Left renal cortex interstitium (tissue), 4 donors: ENCODE measurements at places on chromosomes 7 and 10.

DNA sequence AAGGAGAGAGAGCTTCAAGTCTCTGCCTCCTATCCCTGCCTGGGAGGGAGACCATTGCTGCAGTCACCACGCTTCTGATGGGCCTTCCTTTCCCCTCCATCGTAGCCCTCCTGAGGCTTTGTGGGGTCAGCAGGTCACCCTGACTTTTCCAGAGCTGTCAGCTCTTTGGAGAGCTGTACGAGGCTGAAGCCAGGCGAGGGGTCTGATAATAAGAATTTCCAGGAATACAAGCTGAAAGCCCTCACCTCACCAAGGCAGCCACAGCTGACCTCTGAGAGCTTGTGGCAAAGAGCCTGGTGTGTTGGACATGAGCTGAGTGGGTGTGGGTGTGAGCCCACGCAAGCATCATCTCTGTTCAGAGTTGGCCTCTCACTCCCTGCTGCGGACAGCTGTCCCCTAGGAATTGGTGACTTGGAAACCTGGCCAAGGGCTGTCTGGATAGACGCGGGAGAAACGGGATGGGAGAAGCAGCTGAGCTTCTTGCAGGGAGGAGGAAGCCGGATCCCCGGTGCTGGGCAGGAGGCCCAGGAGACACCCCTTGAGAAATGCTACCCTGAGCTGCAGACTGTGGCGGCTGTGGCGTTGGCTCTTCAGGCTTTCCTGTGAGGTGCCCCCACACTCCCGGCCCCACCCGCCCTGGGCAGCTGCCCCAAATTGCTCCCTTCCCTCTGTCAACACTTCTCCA is 122.1 kb upstream of the BTBD16 start:
- DNase-seq = no peak

DNA sequence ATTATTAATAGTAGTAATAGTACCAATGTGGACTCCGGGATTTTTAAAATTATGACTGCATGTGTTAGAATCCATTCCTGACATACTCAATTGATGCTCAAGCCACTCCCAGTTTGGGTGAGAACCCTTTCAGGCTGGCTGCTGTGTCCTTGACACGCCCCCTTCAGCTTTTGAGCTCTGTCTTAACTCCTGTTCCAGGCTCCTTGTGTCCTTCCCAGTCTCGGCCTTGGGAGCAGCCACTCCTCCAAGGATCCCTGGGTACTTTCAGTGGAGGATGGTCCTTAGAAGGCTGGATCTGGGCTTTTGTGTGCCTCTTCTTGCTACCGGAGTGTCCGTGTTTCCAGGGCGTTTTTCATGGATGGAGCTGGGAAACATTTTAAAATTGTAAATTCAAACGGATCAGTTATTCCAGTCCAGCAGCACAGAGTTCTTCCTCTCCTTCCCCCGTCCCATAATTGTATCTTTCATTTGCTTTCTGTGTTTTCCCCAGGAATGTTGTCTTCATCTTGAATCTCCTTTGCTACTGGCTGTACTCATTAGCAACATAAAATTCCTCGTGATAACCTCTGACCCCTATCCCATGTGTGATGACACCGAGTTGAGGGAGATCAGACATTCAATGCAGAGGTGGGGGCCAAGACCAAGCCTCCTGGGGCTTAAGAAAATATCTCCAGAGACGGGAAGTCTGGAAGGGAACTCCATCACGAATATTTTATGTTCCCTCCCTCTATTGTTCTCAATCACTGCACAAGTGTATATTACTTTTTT is 40.0 kb upstream of the PFKFB3 start:
- no peak for DNase-seq

DNA sequence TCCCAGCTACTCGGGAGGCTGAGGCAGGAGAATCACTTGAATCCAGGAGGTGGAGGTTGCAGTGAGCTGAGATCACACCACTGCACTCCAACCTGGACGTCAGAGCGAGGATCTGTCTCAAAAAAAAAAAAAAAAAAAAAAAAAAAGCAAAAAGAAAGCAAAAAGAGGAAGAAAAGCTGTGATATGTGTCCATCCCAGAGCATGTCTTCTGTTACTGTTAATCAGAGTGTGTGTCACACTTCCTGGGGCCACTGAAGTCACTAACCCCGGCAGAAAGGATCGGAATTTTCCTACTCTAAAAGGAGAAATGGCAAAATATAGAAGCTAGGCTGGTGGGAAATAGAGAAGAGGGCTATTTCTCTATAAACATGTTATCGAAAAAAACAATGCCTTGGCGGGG is 11.9 kb downstream of the PIK3AP1 start:
- no peak for DNase-seq

DNA sequence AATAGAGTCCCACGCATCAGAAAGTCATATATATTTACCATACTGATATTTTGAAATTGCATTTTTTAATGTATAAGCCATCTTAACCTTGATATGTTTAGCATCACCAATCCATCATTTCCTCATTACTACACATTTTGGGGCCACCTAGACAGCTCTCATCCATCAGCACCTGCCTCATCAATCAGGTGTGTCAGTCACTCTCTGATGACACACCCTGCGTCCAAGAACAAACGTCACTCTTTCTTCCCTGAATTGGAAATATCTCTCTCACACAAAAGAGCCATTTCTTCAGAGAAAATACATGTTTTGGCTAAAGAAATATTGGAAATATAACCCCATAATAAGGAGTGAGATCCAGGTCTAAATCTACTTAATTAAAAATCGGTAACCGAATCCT is 38.9 kb upstream of the RSU1 start:
- DNase-seq = no peak

DNA sequence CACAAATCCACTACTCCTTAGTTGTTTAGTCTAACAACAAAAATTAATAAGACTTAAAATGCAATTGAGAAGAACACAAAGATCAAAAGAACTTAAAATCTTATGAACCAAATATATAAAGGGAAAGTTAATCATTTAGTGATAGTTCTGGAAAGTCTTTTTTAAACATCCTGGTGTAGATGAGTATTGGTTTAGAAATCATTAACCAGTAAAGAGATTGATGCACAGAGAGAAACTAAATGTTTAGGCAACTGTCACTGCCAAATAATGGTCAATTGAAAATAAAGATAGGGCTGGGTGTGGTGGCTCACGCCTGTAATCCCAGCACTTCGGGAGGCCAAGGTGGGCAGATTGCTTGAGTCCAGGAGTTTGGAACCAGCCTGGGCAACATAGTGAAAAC is 44.9 kb downstream of the SP8 start:
- DNase-seq = no peak

- DNase-seq = no peak
Measured at GRCh38 chr10:3943695-3944257, 158.8 kb upstream of the KLF6 start.

DNA sequence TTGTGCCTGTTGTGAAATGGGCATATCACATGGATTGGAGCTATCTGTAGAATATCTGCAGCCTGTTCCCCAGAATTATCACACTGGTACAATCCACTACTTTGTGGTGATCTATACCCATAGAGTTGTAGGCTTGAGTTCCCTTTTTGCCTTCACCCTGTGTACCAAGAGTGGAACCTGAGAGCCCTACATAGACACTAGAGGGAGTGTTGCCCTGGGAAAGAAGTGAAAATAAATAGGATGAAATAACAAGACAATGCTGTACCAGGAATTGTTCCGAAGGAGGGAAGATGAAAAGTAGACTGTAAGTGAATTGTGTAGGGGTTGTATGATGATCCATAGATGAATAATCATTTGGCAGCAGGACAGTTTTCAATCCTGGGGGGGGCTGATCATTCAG is 9.0 kb downstream of the SORCS3 start:
- peak; percentile 16 for DNase-seq
